ENCODE measurements at places on chromosomes 2 and 18.

- no peak for DNase-seq
Observed at GRCh38 chr18:39962546-39962945, 1992.5 kb upstream of the PIK3C3 start.

DNA sequence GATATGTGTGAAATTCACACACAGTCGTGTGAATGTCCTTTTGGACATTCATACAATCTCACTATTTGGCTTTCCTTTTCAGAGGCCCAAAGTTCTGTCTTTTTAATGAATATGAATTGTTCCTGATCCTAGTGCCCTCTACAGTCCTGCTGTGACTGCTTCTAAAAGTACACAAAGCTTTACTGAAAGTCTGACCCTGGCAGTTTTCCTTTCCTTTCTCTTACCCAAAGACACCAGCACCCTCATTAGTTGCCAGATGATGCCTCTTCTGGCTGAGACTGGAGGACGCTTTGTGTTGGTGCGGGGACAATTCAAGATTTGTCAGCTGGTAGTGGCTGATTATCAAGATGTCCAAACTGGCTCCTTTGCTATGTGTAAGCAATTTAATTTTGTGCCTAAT, 81.8 kb upstream of the CDCA7 start:
- no peak for DNase-seq

- DNase-seq: no peak
Observed at GRCh38 chr2:217650229-217650628, 352.6 kb downstream of the TNS1 start.

DNA sequence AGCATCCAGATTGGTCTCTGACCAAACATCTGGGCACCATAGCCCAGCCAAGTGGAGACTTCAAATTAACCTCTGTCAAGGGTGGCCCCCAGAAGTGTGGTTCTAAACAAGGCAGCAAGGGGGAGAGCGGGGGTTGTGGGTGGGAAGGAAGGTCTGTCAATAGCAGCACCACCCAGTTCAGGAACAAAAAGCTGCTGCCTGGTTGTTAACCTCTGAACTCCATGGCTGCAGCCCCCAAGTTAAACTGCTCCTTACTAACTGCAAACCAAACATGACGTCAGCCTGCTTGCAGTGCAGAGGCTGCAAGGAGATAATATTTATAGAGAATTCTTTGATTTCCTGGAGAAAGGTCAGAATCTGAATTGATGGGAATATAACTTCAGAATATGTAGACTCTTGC, 76.5 kb downstream of the ARL4C start:
- no peak for DNase-seq

- no peak for DNase-seq
Observed at GRCh38 chr2:122063716-122064115, 308.3 kb downstream of the TSN start.

DNA sequence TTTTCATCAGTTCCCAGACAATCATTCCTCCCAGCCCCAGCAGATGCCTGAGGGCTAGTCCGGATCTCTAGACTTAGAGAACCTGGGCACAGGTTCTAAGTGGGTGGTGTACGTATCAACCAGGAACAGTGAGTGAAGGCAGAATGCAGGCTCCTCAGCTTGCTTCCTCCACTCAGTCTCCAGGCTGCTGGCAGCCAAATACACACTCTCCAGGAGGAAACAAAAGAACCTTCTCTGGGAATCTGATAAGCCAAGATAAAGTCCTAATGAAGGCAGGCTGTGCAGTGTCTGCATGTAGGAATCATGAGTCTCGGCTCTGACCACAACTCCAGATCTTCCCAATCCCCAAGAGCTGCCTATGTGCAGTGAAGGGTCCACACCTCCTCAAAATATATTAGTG, 245.7 kb downstream of the SP3 start:
- no peak for DNase-seq

- DNase-seq: no peak
Observed at GRCh38 chr2:231190531-231191197, 7.8 kb upstream of the ARMC9 start.

- no peak for DNase-seq
Observed at GRCh38 chr2:151655663-151656398, 78.4 kb downstream of the NEB start.

GRCh38 chr18:13245481-13246000, 27.0 kb downstream of the LDLRAD4 start:
- DNase-seq: no peak

- DNase-seq: no peak
Observed at GRCh38 chr18:49055754-49056172, 105.0 kb upstream of the SMAD7 start.

DNA sequence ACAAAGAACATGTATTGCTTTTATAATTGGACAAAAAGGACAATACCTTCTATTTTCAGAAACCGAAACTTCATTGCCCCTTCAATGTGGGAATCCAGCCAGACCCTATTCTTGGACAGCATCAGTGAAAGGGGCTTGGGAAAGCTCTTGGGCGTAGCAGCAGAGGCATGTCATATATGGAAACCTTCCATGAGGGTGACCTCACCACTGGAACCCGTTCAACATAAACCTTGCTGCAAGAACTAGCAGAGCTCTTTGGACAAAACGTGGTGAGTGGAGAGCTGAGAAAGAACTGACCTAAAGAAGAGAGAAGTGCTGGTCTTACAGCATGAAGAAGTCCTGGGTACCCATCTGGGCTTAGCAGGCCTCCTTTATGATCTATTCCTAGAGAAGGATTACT, 22.7 kb upstream of the ACTG2 start:
- no peak for DNase-seq

- DNase-seq: no peak
Observed at GRCh38 chr2:60096556-60096955, 456.9 kb downstream of the BCL11A start.

GRCh38 chr2:62817995-62818713, 112.6 kb downstream of the EHBP1 start:
- no peak for DNase-seq

DNA sequence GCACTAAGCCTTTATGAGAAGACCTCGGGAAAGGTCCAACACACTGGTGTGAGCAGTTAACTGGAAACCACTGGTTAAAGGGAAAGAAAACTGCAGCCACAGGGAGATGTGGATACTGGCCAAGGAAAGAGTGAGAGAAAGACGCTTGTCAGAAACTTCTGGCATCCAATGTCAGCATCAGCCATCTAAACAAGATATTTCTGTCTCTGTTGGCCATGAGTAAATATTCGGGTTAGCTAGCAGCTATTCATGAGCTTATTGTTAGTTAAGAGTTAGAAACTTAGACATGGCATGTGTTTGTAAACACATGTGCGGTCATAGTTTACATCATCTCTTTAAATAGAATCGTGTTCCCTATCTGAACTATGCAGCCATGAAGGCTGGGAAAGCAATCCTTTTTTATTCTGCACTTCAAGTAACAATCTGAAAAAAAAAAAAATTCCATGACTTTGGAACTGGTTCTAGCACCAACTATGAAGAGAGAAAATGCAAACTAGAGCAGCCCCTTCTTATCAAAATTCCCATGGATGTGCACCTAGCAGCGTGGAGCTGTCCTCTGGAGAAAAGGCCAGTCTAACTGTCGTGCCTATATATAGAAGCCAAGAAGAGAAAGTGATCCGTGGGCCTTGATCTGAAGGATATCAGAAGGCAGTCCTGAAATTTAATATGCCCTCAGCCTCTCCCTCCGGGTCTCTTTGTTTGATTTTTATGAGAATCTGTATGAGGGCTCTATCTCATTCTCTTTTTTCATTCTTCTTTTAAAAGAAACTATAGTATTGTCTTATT, 84.0 kb upstream of the RFX8 start:
- no peak for DNase-seq

- DNase-seq: no peak
Observed at GRCh38 chr2:47484396-47484795, 81.4 kb downstream of the MSH2 start.

DNA sequence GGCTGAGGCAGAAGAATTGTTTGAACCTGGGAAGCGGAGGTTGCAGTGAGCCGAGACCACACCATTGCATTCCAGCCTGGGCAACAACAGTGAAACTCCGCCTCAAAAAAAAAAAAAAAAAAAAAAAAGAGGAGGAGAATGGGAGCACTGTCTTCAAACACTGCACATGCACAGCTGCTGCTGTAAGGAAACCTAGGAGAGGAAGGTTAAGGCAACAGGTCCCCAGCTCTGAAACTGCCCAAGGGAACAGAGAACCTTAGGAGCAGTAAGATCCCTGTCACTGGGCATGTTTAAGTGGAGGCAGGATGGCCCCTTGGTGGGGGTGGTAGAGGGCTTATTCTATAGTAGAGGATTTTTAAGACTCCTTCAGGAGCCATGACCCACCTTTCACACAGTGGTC, 111.2 kb downstream of the CLIP4 start:
- DNase-seq: no peak

GRCh38 chr2:99729104-99730025, 239.5 kb upstream of the REV1 start:
- no peak for DNase-seq

DNA sequence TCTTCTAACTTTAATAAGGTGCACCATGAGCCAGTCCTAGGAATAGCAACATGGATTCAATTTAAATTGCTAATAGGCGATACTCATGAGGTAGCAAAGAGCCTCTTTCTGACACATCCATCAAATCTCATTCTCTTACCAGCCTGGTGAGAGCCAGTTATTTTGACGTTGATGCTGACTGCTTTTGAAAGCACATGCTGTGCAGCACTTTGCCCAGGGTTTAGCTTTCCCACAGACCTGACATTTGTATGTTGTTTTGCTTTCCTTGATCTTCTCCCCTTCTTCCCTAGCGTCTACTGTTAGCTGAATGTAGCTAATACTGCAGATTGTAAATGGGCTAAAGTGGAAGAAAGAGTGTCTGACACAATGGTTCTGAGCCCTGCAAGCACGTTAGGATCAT, 101.1 kb upstream of the CCDC85A start:
- DNase-seq: no peak

GRCh38 chr2:74704216-74704615, 50.2 kb downstream of the SEMA4F start:
- DNase-seq: no peak

DNA sequence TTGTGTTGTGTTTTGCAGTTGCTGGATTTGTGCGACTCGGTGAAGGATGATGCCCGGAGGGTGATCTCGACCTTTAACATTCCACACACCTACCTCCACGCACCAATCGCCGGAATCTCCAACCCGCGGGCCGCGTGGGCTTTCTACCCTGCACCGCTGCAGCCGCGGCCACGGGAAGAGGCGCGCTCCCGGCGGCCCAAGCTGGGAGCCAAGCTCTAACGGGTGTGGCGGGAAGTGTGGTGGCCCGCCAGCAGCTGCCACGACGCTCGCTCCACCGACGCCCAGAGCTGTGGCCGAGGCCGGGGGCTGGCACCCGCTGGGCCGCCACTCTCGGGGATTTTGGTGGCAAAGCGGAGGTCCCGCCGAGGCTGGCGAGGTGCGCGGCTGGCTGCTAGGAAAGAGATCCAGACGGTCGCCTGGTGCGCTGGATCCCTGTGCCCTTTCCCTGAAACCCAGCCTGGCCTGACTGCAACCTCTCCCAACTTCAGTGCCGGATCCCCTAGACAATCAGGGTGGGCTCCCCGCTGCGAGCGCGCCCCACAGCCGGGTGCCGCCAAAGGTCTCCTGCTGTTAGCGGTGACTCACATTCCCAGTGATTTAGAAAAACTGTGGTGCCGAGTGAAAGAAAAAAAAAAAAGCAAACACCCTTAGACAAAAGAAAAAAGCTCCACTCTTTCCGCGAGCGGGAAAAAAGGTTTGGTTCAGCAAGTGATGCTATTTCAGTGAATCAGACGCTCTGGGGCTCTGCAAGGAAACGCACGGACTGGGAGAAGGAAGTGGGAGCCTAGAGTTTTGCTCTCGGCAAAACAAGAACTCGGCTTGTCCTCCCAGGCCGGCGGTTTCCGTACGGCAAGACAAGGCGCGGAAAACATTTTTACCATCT, 2.9 kb upstream of the BCL2L11 start:
- DNase-seq: no peak

DNA sequence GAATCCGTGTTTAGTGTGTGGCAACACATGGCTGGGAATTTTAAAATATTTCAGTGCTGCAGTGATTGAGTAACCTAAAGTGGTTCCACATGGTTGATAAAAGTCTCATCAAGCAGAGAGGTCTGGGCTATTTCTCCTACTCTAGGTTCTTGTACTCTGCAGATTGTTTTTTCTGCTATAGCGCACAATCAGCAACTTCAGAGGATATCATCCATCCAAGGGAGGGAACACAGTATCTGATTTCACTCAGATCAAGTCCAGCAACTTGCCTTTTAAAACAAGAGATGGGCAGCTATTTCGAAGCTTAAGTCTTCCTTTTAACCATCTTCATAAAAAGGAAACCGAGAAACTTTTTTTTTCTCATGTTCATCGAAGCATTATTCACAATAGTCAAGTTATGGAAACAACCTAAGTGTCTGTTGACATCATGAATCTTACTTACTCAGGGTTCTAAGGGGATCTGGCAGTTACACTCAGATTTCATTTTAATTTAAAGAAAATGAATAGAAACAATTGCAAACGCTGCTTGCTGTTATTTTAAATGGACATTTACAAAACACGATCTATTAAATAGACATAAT, 172.7 kb upstream of the TRIB2 start:
- no peak for DNase-seq

DNA sequence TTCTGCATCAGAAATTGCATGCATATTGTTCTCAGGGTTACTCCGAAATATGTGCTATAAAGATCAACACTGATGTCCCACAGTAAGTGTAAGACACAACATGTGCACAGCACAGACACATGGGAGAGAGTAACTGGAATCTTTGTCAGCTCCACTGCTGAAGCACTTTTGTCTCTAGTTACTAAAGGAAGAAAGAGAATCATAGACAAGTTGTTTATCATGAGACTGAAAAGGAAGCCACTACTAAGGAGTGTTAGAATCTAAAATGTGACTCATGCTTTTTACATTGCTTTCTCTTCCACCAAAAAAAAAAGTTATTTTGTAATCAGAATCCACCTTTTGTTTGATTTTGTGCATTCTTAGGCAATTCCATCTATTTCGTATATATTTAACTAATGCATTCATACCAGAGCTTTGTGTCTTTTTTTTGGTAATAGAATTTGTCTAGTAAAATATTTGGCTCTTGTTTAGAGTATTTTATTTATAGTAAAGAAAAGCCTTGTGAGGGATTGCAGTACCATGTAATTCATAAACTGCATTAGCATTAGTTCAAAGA, 502.4 kb downstream of the FBXO15 start:
- DNase-seq: no peak

DNA sequence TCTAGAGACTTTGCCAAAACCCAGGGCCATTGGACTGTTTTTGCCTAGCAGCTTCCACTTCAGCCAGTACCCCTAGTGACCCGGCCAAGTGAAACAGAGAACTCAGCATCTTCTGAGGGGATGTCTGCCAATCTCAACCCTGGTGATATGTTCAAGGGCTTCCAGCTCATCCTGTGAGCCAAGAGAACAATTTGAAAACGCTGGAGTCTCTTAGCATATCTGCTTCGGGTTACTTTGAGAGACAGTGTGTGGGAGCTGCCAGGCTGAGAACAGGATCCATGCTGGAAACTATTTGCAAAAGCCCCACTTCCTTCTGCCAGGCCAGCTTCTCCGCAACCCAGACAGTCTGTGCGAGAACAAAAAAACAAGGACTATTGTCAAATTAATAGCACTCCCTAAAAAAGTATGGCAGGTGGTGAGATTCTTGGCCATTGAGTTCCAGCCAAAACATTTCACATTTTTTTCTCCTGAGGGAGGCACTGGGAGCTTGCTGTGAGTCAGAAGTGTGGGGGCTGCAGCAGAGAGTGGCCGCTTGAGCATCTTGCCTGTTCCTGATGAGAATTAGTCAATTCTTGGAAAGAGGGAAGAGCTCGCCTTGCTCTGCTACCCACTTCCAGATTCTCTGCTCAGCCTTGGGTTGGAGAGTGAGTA, 395.6 kb upstream of the TRIB2 start:
- DNase-seq: no peak

- DNase-seq: no peak
Observed at GRCh38 chr18:37534627-37535026, 31.0 kb downstream of the CELF4 start.

Data from stimulated activated CD8-positive, alpha-beta memory T cell treated with anti-CD3 and anti-CD28 coated beads, Interleukin-4, amount 100 ng/mL, for 4 hours (primary cell).